ENCODE measurements at places on chromosomes 5 and 9.

- no peak for DNase-seq
Observed at GRCh38 chr5:178460174-178460573, 130.0 kb downstream of the COL23A1 start.

GRCh38 chr5:162800301-162800700, 637.1 kb upstream of the CCNG1 start:
- DNase-seq: no peak

- no peak for DNase-seq
Observed at GRCh38 chr9:112038017-112038408, 137.1 kb downstream of the SUSD1 start.

- DNase-seq: no peak
Observed at GRCh38 chr5:170275376-170275994, 22.1 kb downstream of the LCP2 start.

DNA sequence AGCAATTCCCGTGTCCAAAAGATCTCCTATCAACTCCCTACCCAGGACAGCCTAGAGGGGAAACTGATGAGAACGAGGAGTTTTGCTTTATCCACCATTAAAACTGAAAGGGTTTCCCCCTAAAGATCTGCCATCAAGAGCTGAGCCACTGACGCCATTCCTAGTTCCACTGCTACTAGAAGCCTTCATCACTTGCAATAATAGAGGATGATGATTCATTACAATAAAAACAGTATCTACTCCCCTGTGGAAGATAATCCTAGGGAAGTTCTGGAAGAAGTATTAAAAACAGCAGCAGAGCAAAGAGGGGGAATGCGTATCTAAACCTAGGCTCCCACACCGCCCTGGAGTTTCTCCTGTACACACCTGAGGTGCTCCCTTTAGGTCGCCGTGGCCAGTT, 394.5 kb downstream of the BNC2 start:
- no peak for DNase-seq

DNA sequence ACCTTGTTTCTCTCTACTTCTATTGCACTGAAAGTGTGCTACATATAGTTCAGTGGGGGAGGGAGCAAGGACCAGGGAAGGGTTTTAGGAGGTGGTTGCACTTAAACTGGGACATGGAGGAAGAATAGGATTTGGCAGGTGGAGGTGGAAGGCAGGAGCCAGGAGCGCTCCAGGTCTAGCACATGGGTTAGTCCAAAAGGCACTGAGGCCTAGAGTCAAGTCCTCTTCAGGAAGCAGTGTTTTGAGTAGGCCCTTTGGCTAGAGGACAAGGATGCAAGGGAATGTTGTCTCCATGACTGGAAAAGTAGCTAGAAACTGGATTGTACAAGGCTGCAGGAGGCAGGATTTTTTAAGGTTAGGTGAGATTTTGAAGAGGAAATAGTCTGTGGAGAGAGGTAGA, 31.5 kb downstream of the AOPEP start:
- DNase-seq: no peak
